ENCODE measurements at places on chromosomes 7 and 10. TPM values are rescaled to one million over a fixed set of nuclear protein-coding genes. Genes with fewer than 3 reads are reported as not detected.

Gene TFR2
- 5.9 TPM for polyA plus RNA-seq

Gene PDIA4
- 31.6 TPM for polyA plus RNA-seq

Gene C10orf67
- polyA plus RNA-seq, result 0.06 TPM

Gene LIPM
- not detected for polyA plus RNA-seq

Gene C7orf57
- not detected for polyA plus RNA-seq

Gene RELN
- not detected for polyA plus RNA-seq

Gene A1CF
- polyA plus RNA-seq, result not detected

Gene GPR22
- not detected for polyA plus RNA-seq

Gene STOX1
- 0.07 TPM for polyA plus RNA-seq

Gene PON1
- not detected for polyA plus RNA-seq

Gene FAM241B
- 2.0 TPM for polyA plus RNA-seq

Gene UNCX
- not detected for polyA plus RNA-seq

Gene GPRIN2
- not detected for polyA plus RNA-seq

Gene LIPF
- not detected for polyA plus RNA-seq

Gene ZNF33B
- polyA plus RNA-seq, result 15.5 TPM

Gene DPYSL4
- polyA plus RNA-seq, result 0.03 TPM

Gene THSD7A
- not detected for polyA plus RNA-seq

Gene TAS2R4
- 0.22 TPM for polyA plus RNA-seq

Gene CALHM3
- polyA plus RNA-seq, result not detected

Gene NUDT13
- 3.4 TPM for polyA plus RNA-seq

Gene TMEM196
- polyA plus RNA-seq, result not detected

Gene SCART1
- polyA plus RNA-seq, result 4.1 TPM

Gene AQP1
- not detected for polyA plus RNA-seq

Gene OR2A42
- 0.13 TPM for polyA plus RNA-seq

Gene HTR5A
- not detected for polyA plus RNA-seq

Gene OPN4
- not detected for polyA plus RNA-seq

Gene ADAM22
- polyA plus RNA-seq, result 0.23 TPM

Gene CHCHD2
- 286 TPM for polyA plus RNA-seq

Gene SPDYE3
- not detected for polyA plus RNA-seq

Gene ATE1
- 8.2 TPM for polyA plus RNA-seq

Gene ADCY1
- 0.12 TPM for polyA plus RNA-seq

Gene NPC1L1
- 0.10 TPM for polyA plus RNA-seq

Gene GBX1
- not detected for polyA plus RNA-seq

Measured in B cell (primary cell).